ENCODE measurements at places on chromosomes 2 and 18.

DNA sequence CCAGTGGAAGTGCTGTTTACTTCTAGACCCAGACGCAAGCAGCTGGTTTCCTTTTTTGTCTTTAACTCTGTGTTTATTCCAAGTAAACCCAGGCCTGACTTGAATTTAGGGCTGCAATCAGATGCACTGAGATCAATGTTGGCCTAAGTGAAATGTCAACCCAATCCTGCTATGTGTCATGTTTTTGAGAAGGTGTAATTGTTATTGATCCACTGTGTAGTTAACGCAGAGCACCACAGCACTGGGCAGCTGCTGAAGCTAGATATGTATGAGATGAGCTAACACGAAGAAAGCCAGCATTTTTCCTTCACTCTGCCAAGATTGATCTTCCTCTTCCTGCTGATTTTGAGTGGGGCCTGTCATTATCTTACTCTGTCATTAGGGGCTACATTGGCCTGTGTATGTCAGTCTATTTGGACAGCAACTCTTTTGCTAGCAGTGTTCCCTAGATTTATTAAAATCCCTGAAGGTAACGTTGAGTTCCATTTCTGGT is 18.9 kb upstream of the DLX1 start:
- H3K4me3 ChIP-seq: no peak overlapping the region
- no peak for DNase-seq
- H3K36me3 ChIP-seq: no peaks in the 10 kb centered on the region
- peaks cover 5% of the 10 kb centered on the region for H3K27me3 ChIP-seq
- H3K27ac ChIP-seq: no peak overlapping the region
- H3K4me1 ChIP-seq: peaks cover 7% of the 10 kb centered on the region

- no peaks in the 10 kb centered on the region for H3K4me1 ChIP-seq
- no peaks in the 10 kb centered on the region for H3K27me3 ChIP-seq
- no peaks in the 10 kb centered on the region for H3K36me3 ChIP-seq
- H3K4me3 ChIP-seq: no peak overlapping the region
- DNase-seq: no peak
These were observed 215.5 kb upstream of the RAB6C start for GRCh38 chr2:129763966-129764365.

DNA sequence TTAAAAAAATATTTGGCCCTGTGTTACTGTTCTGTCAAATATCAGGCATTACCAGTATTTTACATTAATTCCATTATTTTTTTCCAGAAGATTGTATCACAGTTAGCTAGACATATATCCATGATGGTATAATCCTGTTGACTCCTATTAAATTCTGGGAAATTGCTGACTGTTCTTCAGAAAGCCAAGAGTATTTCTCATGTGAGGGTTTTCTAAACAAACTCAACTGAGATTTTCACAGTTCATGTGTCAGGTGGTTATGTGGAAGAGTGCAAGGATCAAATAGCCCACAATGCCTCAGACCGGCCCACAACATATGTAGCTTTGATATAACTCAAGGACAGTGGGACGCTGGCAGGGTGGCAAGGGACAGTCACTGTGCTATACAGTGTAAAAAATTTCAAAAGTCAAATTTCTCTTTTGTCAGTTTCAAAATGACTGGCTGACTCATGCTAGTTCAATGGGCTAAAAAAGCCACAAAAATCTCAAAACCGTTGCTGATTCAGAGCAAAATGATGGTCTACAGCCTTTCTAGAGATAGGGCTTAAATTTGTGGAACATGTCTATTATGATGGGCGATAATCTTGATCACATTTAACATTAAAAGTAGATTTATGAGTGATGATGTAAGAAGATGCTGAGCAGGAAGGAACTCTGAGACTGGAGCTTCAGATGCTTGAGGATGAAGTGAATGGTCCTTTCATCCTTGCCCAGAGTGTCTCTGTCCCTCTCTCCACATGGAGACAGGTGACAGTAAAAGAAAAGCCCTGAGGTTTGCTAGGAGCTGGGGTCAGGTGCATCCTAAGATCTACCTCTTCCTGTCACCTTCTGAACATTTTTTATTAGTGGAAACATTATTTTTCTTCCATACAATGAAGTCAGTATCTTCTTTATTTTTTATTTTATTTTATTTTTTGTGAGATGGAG is 175.8 kb upstream of the PIEZO2 start:
- no peaks in the 10 kb centered on the region for H3K36me3 ChIP-seq
- no peak overlapping the region for H3K27ac ChIP-seq
- H3K4me3 ChIP-seq: no peak overlapping the region
- DNase-seq: no peak
- H3K27me3 ChIP-seq: peaks cover 3% of the 10 kb centered on the region

DNA sequence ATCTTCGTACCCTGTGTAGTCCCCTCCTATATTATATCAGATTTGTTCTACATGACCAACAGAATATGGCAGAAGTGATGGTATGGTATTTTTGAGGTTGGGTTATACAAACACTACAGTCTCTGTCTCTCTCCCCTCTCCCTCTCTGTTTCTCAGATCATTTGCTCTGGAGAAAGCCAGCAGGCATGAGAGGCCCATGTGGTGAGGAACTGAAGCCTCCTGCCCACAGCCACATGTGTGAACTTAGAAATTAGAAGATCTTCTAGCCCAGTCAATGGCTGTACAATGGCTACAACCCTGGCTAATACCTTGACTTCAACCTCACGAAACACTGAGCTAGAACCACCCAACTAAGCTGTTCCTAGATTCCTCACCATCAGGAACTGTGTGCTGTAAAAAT is 250.6 kb downstream of the SMAD2 start:
- H3K27ac ChIP-seq: no peak overlapping the region
- no peaks in the 10 kb centered on the region for H3K36me3 ChIP-seq
- H3K27me3 ChIP-seq: peaks cover 4% of the 10 kb centered on the region
- H3K4me3 ChIP-seq: no peak overlapping the region

DNA sequence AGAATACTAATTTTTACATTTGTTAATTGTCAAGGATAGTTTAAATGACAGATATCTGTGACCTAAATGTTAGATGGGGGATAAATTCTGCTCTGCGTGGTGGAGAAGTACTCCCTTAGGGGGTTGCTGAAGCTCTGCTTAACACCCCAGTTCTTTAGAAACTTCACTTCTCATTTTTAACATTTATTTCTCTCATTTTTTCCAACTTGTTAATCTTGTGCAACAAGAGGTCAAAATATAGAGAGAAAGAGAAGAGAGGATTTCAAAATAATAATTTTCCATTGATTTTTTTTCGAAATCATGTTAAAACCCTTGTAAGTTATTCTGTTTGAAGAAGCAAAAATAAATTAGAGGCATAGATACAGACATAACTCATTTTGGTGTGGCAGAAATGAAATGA is 61.3 kb upstream of the SLC8A1 start:
- H3K4me1 ChIP-seq: no peaks in the 10 kb centered on the region
- H3K4me3 ChIP-seq: no peak overlapping the region
- no peaks in the 10 kb centered on the region for H3K27me3 ChIP-seq
- no peaks in the 10 kb centered on the region for H3K36me3 ChIP-seq
- no peak overlapping the region for H3K27ac ChIP-seq

DNA sequence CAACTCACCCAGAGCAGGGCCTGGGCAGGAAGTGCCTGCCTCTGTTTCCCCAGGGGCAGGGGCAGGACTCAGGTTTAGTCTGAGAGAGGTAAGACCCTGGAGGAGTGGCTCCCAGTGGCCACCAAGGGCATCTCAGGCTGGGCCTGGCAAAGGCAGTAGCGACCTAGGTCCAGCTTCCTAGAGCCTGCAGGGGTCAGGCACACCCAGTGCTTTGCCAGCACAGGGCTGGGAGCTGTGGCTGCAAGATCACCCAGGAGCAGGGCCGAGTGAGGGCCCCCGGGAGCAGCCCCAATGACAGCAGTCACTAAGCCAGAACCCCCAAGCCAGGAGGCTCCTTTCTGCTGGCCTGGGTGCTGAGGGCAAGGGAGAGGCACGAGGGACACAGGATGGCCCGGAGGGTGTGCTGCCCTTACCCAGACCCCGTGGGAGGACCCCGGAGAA is 8.8 kb upstream of the DUSP2 start:
- no peak overlapping the region for H3K27ac ChIP-seq
- no peaks in the 10 kb centered on the region for H3K36me3 ChIP-seq
- no peak overlapping the region for H3K4me3 ChIP-seq

- H3K36me3 ChIP-seq: peaks cover 52% of the 10 kb centered on the region
- peak overlapping the region; percentile 99 for H3K27ac ChIP-seq
- peak overlapping the region; percentile 100 for H3K4me3 ChIP-seq
These were observed 498 bp downstream of the TGOLN2 start for GRCh38 chr2:85327160-85327821.

DNA sequence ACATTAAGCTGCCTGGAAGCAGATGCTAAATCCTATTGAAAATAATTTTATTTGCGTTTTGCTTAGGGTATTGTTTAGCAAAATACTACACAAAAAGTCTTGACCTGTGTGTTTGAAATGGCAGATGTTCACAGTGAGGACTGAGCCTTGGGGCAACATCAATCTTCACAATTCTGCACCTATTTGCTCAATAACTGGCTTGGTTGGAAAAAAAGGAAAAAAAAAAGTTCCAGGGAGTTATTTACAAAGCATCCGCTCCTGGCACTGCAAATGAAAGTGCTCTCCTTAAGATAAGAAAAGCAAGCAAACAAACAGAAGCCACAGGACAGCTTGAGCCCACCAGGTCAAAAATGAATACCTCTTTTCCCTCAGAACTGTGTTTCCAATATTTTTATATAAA is 77.7 kb downstream of the MAP2 start:
- no peaks in the 10 kb centered on the region for H3K27me3 ChIP-seq
- DNase-seq: no peak
- H3K36me3 ChIP-seq: no peaks in the 10 kb centered on the region
- no peak overlapping the region for H3K27ac ChIP-seq
- H3K4me1 ChIP-seq: no peaks in the 10 kb centered on the region

DNA sequence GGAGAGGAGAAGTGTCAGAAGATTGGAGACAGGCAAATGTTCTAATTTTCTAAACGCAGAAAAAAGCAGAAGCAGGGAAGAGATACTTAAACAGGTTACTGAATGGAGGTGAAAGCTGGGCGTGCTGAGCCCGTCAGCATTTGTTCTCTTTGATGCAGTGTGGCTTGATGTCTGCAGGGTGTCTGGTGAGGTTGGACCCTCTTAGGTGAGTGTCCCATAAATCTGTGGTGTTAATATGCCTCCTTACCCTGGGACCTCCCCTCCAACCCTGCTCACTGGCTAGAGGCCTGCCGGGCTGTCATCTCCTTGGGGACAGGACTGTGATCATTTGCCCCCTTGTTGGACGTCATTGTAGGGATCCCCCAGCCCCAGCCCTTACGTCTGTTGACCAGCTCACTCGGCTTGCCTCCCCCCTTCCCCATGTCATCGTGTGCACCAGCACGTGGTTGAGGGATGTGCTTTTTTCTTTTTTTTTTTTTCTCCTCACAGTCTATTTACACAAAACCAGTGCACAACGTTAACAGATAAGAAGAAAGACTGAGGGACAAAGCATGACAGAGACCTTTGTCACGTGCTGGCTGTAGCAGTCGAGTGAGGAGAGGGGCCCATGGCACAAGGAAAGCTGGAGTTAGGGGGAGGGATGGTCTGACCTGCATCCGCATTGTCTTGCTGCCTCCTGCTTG is 56.4 kb downstream of the NCK2 start:
- no peak for DNase-seq
- H3K4me1 ChIP-seq: peaks cover 93% of the 10 kb centered on the region
- H3K27me3 ChIP-seq: no peaks in the 10 kb centered on the region
- peak overlapping the region; percentile 55 for H3K4me3 ChIP-seq
- peak overlapping the region; percentile 98 for H3K27ac ChIP-seq

- no peak overlapping the region for H3K27ac ChIP-seq
- no peaks in the 10 kb centered on the region for H3K27me3 ChIP-seq
- H3K4me1 ChIP-seq: no peaks in the 10 kb centered on the region
These were observed 883.3 kb downstream of the CNTNAP5 start for GRCh38 chr2:124908411-124908810.

DNA sequence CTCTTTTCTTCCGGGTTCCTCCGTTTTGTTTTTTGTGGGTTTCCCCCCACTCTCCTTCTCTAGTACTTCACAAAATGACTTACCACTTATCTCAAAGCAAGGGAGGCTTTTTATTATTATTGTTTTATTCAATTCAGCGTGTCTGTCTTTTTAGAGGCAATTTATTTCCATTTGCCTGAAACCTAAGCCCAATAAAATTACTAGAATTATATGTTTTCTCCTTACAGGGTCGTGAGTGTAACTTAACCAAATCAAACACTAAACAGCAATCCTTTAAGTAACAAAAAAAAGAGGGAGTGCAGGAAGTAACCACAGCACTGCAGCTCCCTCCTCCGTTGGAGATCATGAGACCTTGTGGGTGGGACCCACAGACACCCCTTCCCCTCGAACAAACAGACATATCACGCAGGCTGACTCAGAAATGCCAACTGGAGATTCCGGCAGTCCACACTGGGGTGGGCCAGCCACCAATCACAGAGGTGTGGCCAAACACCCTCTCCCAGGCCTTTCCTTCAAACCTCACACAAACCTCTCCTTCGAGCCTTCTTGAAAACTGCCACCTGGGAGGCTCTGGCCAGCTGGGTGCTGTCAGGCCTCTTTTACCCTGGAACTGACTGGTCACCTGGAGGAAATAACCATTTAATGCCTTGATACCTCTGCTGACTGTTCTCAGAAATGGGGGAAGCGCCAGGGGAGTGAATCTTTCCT is 207.1 kb upstream of the SMAD2 start:
- H3K36me3 ChIP-seq: no peaks in the 10 kb centered on the region
- peaks cover 89% of the 10 kb centered on the region for H3K27me3 ChIP-seq
- no peak overlapping the region for H3K27ac ChIP-seq
- no peak for DNase-seq

DNA sequence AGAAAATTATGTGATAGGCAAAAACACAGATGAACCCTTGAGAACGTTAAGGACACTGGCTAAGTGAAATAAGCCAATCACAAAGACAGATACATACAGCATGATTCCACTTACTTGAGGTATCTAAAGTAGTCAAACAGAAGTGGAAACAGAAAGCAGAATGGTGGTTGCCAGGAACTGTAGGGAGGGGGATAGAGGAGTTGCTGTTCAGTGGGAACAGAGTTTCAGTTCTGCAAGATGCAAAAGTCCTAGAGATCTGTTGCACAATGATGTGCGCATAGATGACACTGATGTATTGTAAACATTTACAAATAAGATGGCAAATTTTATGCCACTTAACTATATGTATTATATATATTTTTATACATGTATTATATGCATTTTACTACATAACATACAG is 59.7 kb downstream of the POLE4 start:
- H3K36me3 ChIP-seq: no peaks in the 10 kb centered on the region
- no peak overlapping the region for H3K4me3 ChIP-seq
- no peak for DNase-seq
- H3K4me1 ChIP-seq: no peaks in the 10 kb centered on the region
- H3K27ac ChIP-seq: no peak overlapping the region

- H3K27me3 ChIP-seq: peaks cover 7% of the 10 kb centered on the region
- no peaks in the 10 kb centered on the region for H3K36me3 ChIP-seq
- no peaks in the 10 kb centered on the region for H3K4me1 ChIP-seq
- DNase-seq: no peak
- no peak overlapping the region for H3K4me3 ChIP-seq
These were observed 27.8 kb upstream of the RNF125 start for GRCh38 chr18:31990823-31991222.

DNA sequence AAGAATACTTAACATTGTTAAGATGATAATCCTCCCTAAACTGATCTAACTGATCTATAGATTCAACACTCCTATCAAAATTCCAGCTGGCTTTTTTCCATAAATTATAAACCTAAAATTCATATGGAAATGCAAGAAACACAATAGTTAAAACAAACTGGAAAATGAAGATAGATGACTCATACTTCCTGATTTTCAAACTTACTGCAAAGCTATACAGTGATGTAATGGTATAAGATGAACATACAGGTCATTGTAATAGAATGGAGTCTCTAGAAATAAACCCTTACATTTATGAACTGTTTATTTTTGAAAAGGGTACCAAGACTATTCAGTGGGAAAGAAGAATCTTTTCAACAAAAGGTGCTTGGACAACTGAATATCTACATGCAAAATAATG is 32.3 kb downstream of the UBXN4 start:
- H3K27ac ChIP-seq: no peak overlapping the region
- peaks cover 64% of the 10 kb centered on the region for H3K36me3 ChIP-seq
- no peaks in the 10 kb centered on the region for H3K27me3 ChIP-seq
- no peak overlapping the region for H3K4me3 ChIP-seq
- no peak for DNase-seq

Measured in activated naive CD4-positive, alpha-beta T cell treated with anti-CD3 and anti-CD28 coated beads, Interleukin-2, amount 10 ng/mL, durations not matched to agents 7 days and 5 days (primary cell).